ENCODE measurements at places on chromosomes 1 and 21.

GRCh38 chr1:47717341-47717740 lies 279.5 kb downstream of the FOXD2 start:
- DNase-seq: no peak

GRCh38 chr1:51000160-51000559 lies 30.1 kb downstream of the CDKN2C start:
- no peak for DNase-seq

DNA sequence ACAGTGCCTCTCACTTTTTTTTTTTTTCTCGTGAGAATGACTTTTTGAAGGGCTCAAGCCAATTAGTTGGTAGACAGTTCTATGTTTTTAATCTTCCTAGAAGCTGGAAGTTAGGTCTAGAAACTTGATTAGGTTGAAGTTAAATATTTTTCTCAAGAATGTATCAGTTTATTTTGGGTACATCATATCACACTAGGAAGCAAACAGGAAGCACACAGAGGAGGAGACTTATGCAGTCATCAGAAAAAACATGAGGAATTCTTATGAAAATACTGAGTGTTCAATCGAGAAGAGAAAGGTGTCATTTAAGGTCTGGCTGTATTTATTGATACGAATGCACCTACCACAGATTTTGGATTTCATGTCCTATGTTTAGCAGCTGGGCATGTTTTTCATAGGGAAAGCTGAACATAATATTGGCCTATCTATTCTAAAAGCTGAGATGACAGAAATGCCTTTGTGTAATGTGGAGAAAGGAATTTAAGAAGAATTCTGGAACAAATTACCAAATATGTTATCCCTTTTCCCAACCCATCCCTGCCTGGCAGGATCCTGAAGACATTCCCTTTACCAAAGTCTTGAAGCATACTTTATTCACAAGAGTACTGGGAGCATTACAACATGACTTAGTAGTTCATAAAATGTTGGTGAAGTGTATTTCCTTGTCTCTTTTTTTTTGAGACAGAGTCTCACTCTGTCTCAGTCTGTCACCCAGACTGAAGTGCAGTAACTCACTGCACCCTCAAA lies 17.5 kb upstream of the ZFP69B start:
- no peak for DNase-seq

DNA sequence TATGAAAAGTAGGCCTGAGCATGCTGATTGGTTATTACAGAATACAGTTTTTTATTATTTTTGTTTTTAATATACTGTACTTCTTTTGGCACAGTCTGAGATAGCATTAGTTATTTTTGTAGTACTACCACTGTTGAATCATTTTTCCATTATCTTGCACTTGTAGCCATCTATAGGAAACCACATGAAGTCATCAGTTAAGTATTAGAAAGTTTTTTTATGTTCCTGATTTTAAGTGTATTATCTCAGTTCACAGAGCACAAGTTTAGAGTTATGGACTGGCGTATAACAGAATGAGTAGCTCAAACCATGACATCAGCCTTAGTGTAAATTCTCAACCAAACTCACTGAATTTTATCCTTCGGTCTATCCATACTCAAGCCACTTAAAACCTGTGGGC lies 22.8 kb downstream of the DHX9 start:
- DNase-seq: no peak

DNA sequence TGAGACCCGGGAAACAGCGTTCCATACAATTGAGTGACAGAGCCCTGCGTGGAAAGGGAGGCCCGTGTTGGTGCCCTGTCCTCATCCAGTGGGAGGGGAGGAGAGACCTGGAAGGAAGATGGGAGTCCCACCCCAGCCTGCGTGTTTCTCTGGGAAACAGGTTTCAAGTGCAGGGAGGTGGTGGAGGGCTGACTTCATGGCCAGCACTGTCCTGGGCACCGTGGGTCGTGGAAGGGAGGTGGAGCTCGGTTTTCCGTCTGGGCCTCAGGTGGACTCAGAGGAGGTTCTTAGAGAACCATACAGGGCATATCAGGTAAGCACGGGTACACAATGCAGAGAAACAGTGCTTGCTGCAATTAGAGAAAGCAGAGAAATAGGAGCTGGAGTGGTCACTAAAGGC lies 222.6 kb downstream of the CAMTA1 start:
- no peak for DNase-seq

DNA sequence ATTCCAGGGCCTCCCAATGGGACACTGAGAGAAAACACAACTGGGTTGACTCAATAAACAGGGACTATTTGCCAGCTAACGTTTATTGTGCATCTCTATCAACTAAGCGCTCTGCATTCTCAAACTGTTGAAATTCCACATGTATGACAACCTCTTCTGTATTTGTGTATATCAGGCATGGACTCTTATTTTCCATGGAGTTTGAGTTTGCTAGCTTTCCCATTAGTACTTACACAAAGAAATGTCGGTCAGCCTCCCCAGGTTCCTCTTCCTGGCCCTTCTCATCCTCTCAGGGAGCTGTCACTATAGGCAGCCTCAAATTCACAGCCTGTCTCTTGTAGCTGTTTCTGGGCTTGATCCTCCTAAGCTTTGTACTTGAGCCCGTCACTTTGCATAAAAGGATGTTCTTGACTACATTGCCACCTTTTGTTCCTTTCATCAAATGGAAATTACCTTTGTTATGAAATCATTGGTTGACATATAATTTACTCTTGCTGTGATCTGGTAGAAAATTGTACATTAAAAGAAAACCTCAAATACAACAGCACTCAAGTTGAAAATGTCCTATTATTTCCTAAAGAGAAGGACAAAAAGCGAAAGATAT lies 60.0 kb upstream of the NTPCR start:
- DNase-seq: no peak

GRCh38 chr1:22121421-22121911 lies 21.4 kb downstream of the WNT4 start:
- no peak for DNase-seq

DNA sequence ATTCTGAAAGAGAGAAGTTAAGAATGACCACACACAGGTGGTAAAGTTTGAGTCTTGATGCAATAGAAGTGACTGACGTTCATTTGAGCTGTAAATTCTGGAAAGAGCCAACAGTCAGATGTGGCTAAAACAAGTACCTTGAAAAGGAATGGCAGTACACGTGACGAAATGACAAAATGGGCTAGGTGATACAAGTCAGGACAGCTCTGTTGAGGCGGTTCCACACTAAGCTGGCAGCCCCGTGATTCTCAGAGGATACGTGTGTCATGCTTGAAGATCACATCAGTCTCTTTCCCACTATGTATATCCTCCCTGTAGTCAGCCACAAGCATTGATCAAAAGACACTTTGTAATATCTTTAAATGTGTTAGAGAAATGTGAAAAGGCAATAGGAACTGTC lies 881.3 kb upstream of the ADGRL2 start:
- no peak for DNase-seq

DNA sequence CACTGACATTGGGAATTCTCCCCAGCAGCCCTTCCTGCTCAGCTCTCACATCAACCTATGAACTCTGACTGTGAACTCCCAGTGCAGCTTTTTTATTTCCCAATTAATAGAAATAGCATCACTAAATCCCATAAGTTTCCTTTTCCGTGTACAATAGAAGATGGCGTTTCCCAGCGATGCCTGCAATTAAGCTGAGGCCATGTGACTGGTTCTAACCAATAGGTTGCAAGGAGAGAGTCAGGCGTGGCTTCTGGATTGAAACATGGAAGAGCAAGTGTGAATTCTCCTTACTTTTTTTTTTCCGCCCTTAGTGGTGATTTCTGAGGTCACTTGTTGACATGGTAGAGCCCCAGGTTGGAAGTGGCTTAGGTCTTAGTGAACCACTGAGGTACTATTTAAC lies 59.0 kb upstream of the IGSF5 start:
- DNase-seq: no peak

- DNase-seq: no peak
Measured at GRCh38 chr1:195740862-195741261, 867.4 kb downstream of the KCNT2 start.
